ENCODE measurements at places on chromosomes 16 and 17.

- no peak for DNase-seq
These were observed 2.5 kb upstream of the C16orf90 start for GRCh38 chr16:3497771-3498170.

GRCh38 chr17:62808576-62808970, 459 bp upstream of the MARCHF10 start:
- no peak for DNase-seq

GRCh38 chr16:49050607-49051006, 231.0 kb downstream of the CBLN1 start:
- no peak for DNase-seq

GRCh38 chr17:45225051-45225700, 3.5 kb downstream of the FMNL1 start:
- peak; percentile 51 for DNase-seq

- no peak for DNase-seq
These were observed 7.7 kb downstream of the JPT1 start for GRCh38 chr17:75146592-75146991.
